Tongue (tissue), 3 donors: ENCODE measurements at places on chromosomes 12 and 14.

DNA sequence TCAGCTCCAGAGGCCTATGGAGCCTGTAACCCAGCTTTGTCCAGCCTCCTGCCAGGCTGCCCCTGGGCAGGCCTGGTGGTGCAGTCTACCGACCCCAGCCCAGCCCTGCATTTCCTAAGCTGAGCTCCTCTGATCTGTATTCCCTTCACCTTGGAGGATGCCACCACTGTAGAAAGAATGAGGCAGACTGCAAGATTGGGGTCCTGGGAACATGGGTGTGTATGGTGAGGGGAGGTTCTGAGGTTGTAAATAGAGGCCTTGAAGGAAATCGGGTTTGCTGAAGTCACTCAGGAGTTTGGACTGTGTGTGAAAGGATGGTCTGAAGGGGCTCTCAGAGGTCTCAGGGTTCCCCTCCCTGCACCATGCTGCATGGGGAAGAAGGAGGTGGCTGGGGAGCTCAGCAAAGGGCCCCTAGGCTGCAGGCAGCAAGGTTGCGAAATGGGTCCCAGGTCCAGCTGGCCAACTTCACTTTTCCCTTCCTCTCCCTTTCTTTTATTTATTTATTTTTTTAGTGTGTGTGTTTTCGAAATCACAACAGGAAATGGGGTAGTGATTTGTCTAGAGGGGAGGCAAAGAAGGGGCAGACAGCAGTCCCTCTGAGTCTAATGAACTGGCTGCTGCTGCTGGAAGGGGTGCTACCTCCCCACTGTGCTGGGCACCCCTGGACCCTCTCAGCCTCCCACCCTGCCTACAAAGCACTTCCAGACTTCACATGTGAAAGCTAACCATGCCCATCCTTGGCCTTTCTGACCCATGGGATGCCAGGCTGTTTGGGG is 1.2 kb upstream of the LRP1-AS start:
- no peak for DNase-seq

- DNase-seq = no peak
These were observed 41.7 kb downstream of the FOXN4 start for GRCh38 chr12:109267361-109267760.

DNA sequence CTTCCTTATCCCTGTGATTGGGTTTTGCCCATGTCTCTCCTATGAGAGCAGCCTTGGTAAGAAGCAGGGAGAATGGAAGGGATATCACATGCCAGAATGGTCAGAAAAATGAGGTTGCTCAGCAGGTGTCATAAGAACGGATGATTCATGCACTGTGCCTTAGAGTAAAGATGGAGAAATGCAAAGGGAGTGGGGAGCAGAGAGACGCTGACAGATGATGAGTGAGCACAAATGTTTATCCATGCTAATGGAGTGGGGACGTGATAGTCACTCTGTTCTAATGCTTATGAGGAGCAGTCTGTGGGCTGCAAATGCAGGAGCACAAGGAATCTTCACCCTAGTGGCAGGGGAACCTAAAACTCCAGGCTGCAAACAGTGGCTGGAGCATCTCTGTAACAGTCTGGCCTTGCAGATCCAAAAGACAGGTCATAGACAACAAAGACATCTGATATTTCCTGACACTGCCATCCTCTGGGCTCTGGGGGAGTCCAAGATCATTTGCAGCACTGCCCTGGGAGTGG is 243.2 kb downstream of the CACNA1C start:
- DNase-seq = peak; percentile 73

DNA sequence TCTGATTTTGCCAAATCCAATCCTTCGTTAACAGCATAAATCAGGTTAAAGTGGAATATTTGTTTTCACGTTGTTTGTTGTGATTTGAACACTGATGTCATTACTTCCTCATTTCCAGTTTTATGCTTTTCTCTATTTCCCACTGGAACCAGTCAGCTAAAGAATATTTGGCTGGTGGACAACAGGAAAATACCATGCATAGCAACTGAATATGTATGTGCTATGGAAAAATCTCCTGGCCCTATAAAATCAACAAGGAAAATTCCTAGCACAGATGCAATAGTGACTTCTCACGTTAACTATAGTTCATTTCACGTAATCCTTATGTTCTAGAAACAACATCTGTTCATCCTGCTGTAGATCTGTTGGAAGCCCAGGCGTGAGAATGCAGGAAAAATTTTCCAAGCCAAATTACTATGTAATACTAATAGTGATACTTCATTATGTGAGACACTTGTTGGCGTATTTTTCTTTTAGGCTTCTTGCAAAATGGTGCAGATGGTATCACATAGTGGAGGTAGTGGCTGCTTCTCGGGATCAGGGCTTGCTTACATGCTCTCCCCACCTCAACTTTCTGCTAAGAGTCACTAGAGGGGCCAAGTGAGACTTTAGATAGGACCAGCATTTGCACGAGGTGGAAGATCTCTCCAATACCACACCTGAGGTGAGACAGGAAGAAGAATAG is 86.3 kb upstream of the USP44 start:
- DNase-seq = peak; percentile 94

DNA sequence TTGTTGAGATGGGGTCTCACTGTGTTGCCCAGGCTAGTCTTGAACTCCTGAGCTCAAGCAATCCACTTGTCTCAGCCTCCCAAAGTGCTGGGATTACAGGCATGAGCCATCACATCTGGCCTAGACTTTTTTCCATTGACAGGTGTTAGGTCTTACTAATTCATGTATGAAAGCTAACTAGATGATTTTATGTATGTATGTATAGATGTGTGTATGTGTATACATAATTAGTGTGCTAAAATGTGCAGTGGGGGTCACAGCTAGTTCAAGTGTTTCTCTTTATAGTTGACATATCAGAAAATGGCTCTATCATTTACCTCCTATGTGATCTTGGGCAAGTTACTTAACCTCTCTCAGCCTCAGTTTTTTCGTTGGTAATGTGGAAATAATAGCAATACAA is 23.5 kb downstream of the UNC79 start:
- DNase-seq = no peak
